ENCODE measurements at places on chromosomes 1 and 21. TPM values are rescaled to one million over a fixed set of nuclear protein-coding genes. Genes with fewer than 3 reads are reported as not detected.

The SH2D2A gene
- 1.1 TPM for polyA plus RNA-seq

The KIF14 gene
- polyA plus RNA-seq, result 10.2 TPM

The KLHDC9 gene
- polyA plus RNA-seq, result 41.2 TPM

The SPRR2B gene
- polyA plus RNA-seq, result not detected

The CELA3A gene
- not detected for polyA plus RNA-seq

The SLC44A5 gene
- 7.9 TPM for polyA plus RNA-seq

The FAM163A gene
- 0.06 TPM for polyA plus RNA-seq

The PIAS3 gene
- 40.5 TPM for polyA plus RNA-seq

The TFF2 gene
- not detected for polyA plus RNA-seq

The FCRL5 gene
- not detected for polyA plus RNA-seq

The FAAH gene
- polyA plus RNA-seq, result 20.2 TPM

The CPTP gene
- 33.7 TPM for polyA plus RNA-seq

The UBE2U gene
- 0.66 TPM for polyA plus RNA-seq

The SASS6 gene
- polyA plus RNA-seq, result 3.3 TPM

The GON4L gene
- polyA plus RNA-seq, result 44.4 TPM

The CD247 gene
- 1.6 TPM for polyA plus RNA-seq

The UBE4B gene
- polyA plus RNA-seq, result 51.8 TPM

The FAM151A gene
- polyA plus RNA-seq, result 0.18 TPM

The DLGAP3 gene
- polyA plus RNA-seq, result 0.26 TPM

The CD55 gene
- polyA plus RNA-seq, result 24.9 TPM

The CRB1 gene
- polyA plus RNA-seq, result 1.1 TPM

The OMA1 gene
- 10.8 TPM for polyA plus RNA-seq

The MAP1LC3C gene
- not detected for polyA plus RNA-seq

The GPR153 gene
- 21.0 TPM for polyA plus RNA-seq

The DMBX1 gene
- polyA plus RNA-seq, result not detected

The USH2A gene
- polyA plus RNA-seq, result not detected

The FAM72C gene
- 3.3 TPM for polyA plus RNA-seq

The DMRTA2 gene
- polyA plus RNA-seq, result not detected

The IL19 gene
- not detected for polyA plus RNA-seq

The TSPAN2 gene
- 87.3 TPM for polyA plus RNA-seq

The SYT14 gene
- polyA plus RNA-seq, result 0.09 TPM

The PIGK gene
- polyA plus RNA-seq, result 23.2 TPM

The ASCL5 gene
- polyA plus RNA-seq, result 0.16 TPM

The GPATCH4 gene
- 48.4 TPM for polyA plus RNA-seq

Measured in cardiac muscle cell (in vitro differentiated cells and primary cell).